HepG2 (cell line): ENCODE measurements at places on chromosomes 4 and X.

DNA sequence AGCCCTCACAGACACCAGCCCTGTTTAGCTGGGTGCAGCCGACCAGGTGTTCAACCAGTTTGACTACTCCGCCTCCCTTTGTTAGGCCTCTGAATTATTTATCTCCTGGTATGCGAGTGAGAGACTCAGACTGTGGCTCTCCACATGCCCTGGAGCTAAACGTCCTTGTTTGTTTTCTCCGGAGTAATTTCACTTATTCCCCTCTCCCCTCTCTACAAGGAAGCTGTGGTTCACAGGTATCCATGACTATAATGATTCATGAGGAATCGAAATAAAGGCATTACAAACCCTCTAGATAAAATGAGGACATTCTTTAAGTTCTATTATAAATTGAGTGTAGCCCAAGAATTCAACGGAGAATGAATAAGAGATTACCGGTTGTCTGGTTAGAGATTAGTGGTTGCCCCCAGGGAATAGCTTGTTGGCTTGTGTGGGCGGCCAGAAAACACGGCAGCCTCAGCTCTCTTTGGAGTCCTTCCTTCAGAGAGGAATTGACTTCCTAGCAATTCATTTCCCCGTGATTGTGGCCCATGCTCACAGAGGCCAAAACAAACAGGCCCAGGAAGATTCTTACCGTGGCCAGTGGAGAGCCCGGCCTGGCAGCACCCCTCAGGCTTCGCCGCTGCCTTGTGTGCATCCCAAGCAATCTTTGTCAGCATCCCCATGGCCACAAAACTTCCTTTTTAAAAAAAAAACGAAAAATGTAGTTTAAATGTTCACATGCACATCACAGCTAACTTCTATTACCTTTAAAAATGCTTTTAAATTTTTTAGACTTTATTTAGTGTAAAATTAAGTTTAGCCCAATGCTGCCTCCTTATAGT is 60.2 kb upstream of the CBR4 start:
- H3K27me3 ChIP-seq, result no peaks in the 10 kb centered on the region
- no peaks in the 10 kb centered on the region for H3K36me3 ChIP-seq
- H3K4me1 ChIP-seq, result peaks cover 59% of the 10 kb centered on the region
- peak overlapping the region; percentile 72 for H3K27ac ChIP-seq
- H3K4me3 ChIP-seq, result peak overlapping the region; percentile 45
- peak; percentile 35 for DNase-seq

DNA sequence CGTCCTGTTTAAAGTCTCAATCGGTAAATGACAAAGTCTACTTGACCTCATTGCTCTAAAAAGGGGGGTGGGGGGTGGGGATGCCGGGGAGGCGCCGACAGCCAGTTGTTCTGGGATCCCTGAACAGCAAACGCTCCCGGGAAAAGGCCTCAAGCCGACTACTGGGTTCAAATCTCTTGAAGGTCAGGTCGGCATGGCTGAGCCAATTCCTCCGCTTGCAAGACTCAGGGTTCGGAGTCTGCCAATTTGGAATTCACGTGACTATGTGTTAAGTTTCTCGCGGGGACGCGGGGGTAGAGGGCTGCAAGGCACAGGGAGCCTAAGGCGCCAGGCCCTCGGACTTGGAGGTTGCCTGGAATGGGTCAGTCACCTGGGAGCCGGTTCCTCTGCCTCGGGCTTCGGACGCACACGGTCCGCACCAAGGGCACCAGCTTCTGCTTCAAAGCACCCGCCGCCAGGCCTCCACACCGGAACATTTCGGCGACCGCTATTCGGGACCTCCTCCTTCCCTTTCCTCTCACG is 399 bp downstream of the AIFM1 start:
- no peaks in the 10 kb centered on the region; the same call in 2 of the 3 replicates for H3K27me3 ChIP-seq
- H3K27ac ChIP-seq, result peak overlapping the region; percentile 89
- H3K36me3 ChIP-seq, result no peaks in the 10 kb centered on the region

DNA sequence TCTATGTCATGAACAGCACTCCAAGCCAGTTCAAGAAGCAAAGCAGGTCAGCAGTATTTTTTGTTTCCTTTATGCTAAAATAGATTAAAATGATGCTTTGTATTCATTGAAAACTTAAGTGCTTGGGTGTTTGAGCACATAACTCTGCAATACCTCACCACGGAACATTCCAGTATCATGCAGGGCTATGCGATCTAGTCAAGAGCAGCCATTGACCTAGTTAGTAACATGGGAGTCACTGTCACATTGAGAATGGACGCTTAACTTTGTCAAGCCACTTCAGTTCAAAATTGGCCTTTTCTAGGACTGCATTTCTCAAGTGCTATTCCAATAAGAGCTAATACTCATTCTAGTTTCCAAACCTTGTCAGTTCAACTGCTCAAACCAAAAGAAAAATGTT is 160.1 kb upstream of the FSTL5 start:
- no peak overlapping the region for H3K27ac ChIP-seq
- H3K27me3 ChIP-seq, result no peaks in the 10 kb centered on the region
- DNase-seq, result no peak
- no peaks in the 10 kb centered on the region for H3K36me3 ChIP-seq

GRCh38 chr4:168631241-168632162 is 134.7 kb downstream of the PALLD start:
- no peak for DNase-seq
- H3K4me3 ChIP-seq, result no peak overlapping the region
- H3K27me3 ChIP-seq, result no peaks in the 10 kb centered on the region; the same call in 1 of the 2 replicates

DNA sequence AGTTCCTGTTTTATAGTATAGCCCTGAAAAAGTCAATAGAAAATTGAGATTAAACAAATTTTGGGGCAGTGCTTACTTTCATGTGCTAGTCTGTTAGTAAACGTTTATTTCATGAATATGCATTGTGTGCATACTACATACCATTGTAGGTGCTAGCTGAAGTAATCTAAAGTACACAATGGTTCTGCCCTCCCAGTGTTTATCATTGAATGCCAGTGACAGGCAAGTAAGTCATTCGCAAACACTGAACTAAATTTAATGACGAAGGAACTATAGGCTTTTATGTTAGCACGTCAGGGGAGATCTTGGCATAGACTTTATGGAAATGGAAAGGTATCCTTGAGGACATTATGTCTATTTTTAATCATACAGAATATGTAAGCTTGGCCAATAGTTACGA is 426.9 kb upstream of the EPHA5 start:
- no peaks in the 10 kb centered on the region for H3K36me3 ChIP-seq
- no peak overlapping the region for H3K27ac ChIP-seq
- peak; percentile 4 for DNase-seq
- H3K4me3 ChIP-seq, result no peak overlapping the region
- no peaks in the 10 kb centered on the region for H3K4me1 ChIP-seq

GRCh38 chrX:96807318-96807717 is 76.4 kb upstream of the RPA4 start:
- no peaks in the 10 kb centered on the region for H3K27me3 ChIP-seq
- no peaks in the 10 kb centered on the region for H3K4me1 ChIP-seq
- DNase-seq, result no peak
- H3K4me3 ChIP-seq, result no peak overlapping the region
- no peaks in the 10 kb centered on the region for H3K36me3 ChIP-seq

- H3K4me3 ChIP-seq, result no peak overlapping the region
- no peak overlapping the region for H3K27ac ChIP-seq
- peaks cover 7% of the 10 kb centered on the region; the same call in 1 of the 2 replicates for H3K4me1 ChIP-seq
- no peaks in the 10 kb centered on the region for H3K27me3 ChIP-seq
- no peaks in the 10 kb centered on the region for H3K36me3 ChIP-seq
- peak; percentile 15 for DNase-seq
Measured at GRCh38 chrX:155148724-155149537, 67.3 kb upstream of the VBP1 start.

- H3K27ac ChIP-seq, result no peak overlapping the region
- no peaks in the 10 kb centered on the region for H3K36me3 ChIP-seq
- H3K27me3 ChIP-seq, result no peaks in the 10 kb centered on the region
- no peak overlapping the region for H3K4me3 ChIP-seq
- no peak for DNase-seq
- H3K4me1 ChIP-seq, result no peaks in the 10 kb centered on the region
Measured at GRCh38 chrX:22105231-22105630, 73.1 kb downstream of the PHEX start.

- peaks cover 23% of the 10 kb centered on the region; the same call in 2 of the 3 replicates for H3K27me3 ChIP-seq
- H3K27ac ChIP-seq, result no peak overlapping the region
- no peak overlapping the region for H3K4me3 ChIP-seq
- H3K36me3 ChIP-seq, result no peaks in the 10 kb centered on the region
Measured at GRCh38 chr4:86592553-86593249, 1.4 kb upstream of the PTPN13 start.

- H3K27ac ChIP-seq, result no peak overlapping the region
- H3K4me1 ChIP-seq, result no peaks in the 10 kb centered on the region
- no peak overlapping the region for H3K4me3 ChIP-seq
- H3K27me3 ChIP-seq, result no peaks in the 10 kb centered on the region
- no peak for DNase-seq
Measured at GRCh38 chr4:5500165-5500564, 208.2 kb downstream of the EVC2 start.

DNA sequence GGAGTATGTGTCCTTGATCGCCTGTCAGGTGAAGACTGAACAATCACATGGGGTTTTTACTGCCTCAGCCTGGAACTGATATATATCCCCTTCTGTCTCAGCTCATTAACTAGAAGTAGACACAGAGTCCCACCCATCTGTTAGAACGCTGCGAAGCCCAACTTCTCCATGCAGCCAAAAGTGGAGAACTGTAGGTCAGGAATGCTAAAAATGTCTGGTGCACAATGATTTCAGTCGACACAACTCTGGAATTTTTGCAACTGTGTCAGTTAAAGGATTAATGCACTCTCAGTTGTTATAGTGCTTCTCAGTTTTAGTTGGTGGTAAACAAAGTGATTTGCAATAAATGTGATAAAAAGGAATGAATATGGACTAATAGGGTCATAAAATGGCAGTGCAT is 287.2 kb downstream of the INPP4B start:
- DNase-seq, result no peak
- H3K36me3 ChIP-seq, result no peaks in the 10 kb centered on the region
- no peak overlapping the region for H3K27ac ChIP-seq
- no peaks in the 10 kb centered on the region for H3K4me1 ChIP-seq
- H3K4me3 ChIP-seq, result no peak overlapping the region

GRCh38 chr4:102871772-102872171 is 3.0 kb downstream of the CISD2 start:
- no peak for DNase-seq
- peaks cover 5% of the 10 kb centered on the region; the same call in 2 of the 3 replicates for H3K36me3 ChIP-seq
- H3K27ac ChIP-seq, result no peak overlapping the region
- no peak overlapping the region for H3K4me3 ChIP-seq
- no peaks in the 10 kb centered on the region for H3K27me3 ChIP-seq
- H3K4me1 ChIP-seq, result peaks cover 42% of the 10 kb centered on the region

GRCh38 chrX:54534271-54534670 is 4.3 kb downstream of the GNL3L start:
- no peak for DNase-seq
- no peaks in the 10 kb centered on the region for H3K27me3 ChIP-seq
- peaks cover 31% of the 10 kb centered on the region for H3K4me1 ChIP-seq

DNA sequence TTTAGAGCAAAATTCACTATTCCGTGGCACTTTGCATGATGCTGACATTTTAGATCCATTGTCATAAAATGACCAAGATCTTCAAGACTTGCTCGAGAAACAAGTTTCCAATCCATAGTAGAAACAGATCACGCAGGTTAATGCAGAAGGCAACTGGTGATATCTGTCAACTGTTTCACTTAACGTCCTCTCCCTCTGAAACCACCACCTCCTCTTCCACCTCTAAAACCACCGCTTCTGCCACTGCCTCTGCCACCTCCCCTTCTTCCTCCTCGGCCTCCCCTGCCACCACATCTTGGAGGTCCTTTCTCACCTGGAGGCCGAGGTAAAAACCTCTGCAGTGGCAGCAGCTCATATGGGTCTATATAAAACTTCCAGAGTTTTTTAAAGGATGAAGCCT is 84.6 kb upstream of the IRF2 start:
- H3K4me1 ChIP-seq, result peaks cover 17% of the 10 kb centered on the region
- no peak overlapping the region for H3K27ac ChIP-seq
- H3K36me3 ChIP-seq, result no peaks in the 10 kb centered on the region
- DNase-seq, result no peak
- no peaks in the 10 kb centered on the region for H3K27me3 ChIP-seq
- no peak overlapping the region for H3K4me3 ChIP-seq

GRCh38 chr4:83589279-83589678 is 53.4 kb downstream of the GPAT3 start:
- no peak overlapping the region for H3K27ac ChIP-seq
- no peak for DNase-seq
- H3K4me1 ChIP-seq, result no peaks in the 10 kb centered on the region

DNA sequence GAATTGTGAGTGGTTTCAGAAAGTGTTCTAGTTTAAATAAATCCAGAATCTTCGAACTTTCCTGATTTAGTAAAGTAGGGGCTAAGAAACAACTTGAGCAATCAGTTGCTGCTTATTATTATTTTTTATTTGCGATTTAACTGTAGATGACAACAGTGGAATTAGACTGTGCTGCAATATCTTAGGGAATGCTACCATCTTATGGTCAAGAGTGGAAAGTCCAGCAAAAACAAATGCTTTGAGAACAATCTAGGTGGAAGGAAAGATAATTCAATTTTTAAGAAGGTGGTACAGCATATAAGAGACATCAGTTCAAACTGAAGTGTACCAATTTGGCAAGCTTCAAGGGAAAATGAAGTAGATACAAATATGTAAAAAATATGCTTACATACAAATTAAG is 73.3 kb downstream of the CYLC1 start:
- H3K27me3 ChIP-seq, result no peaks in the 10 kb centered on the region
- DNase-seq, result no peak
- no peak overlapping the region for H3K27ac ChIP-seq
- no peak overlapping the region for H3K4me3 ChIP-seq

DNA sequence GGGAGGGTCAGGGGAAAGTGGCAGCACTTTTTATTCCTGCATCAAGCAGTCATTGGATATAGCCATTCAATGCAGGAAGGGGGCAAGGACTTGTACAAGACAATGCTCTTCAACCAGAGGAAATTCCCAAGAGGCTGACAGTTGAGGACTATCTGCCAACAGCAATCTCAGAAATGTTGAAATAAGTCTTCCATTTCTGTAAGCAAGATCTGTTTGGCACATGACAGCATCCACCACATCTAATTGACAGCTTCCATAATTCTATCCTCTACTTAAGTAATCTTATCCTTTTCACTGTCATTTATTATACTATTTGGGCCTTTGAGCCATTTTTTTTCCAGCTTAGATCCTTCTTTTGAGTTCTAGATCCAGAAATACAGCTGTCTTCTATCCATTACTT is 110.7 kb downstream of the CFAP299 start:
- no peaks in the 10 kb centered on the region for H3K27me3 ChIP-seq
- no peak overlapping the region for H3K27ac ChIP-seq
- no peak for DNase-seq
- no peaks in the 10 kb centered on the region for H3K4me1 ChIP-seq
- no peak overlapping the region for H3K4me3 ChIP-seq

DNA sequence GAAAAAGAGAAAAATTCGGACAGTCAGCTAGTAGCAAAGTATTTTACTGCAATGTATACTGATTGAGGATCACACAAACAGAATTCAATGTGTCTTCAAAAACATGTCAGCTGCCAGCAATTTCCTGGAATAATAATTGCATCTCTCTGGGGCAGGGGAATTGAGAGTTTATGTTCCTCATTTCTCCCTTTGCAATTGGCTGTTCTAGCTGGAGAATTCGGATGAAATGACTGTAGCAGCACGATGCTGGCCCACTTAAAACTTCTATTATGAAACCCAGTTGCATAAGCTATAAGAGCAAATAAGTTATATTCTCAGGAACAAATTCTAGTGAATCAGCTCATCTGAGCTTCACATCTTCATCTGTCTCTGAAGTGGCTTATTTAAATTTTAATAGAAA is 99.9 kb upstream of the CPEB2 start:
- no peak for DNase-seq
- H3K4me3 ChIP-seq, result no peak overlapping the region
- H3K36me3 ChIP-seq, result no peaks in the 10 kb centered on the region
- H3K4me1 ChIP-seq, result no peaks in the 10 kb centered on the region
- H3K27me3 ChIP-seq, result no peaks in the 10 kb centered on the region
